Endothelial cell of umbilical vein (primary cell): ENCODE measurements at places on chromosomes 7 and 10. TPM values are rescaled to one million over a fixed set of nuclear protein-coding genes. Genes with fewer than 3 reads are reported as not detected.

GRCh38 chr7:74428023-74428422 lies 25.7 kb upstream of the GTF2IRD1 start:
- no peak overlapping the region for H3K27ac ChIP-seq
- DNase-seq, result no peak
- H3K27me3 ChIP-seq, result no peaks in the 10 kb centered on the region
- H3K36me3 ChIP-seq, result no peaks in the 10 kb centered on the region
- no peak overlapping the region for H3K4me3 ChIP-seq
- no peaks in the 10 kb centered on the region for H3K4me1 ChIP-seq

GRCh38 chr10:77313066-77313750 lies 324.4 kb downstream of the KCNMA1 start:
- no peaks in the 10 kb centered on the region for H3K27me3 ChIP-seq
- no peaks in the 10 kb centered on the region for H3K36me3 ChIP-seq
- H3K27ac ChIP-seq, result no peak overlapping the region
- no peak overlapping the region for H3K4me3 ChIP-seq
- no peak for DNase-seq
- H3K4me1 ChIP-seq, result no peaks in the 10 kb centered on the region

- H3K27ac ChIP-seq, result no peak overlapping the region
- no peak overlapping the region for H3K4me3 ChIP-seq
- no peaks in the 10 kb centered on the region for H3K36me3 ChIP-seq
- H3K4me1 ChIP-seq, result no peaks in the 10 kb centered on the region
- no peaks in the 10 kb centered on the region for H3K27me3 ChIP-seq
- no peak for DNase-seq
Measured at GRCh38 chr7:151927011-151927410, 29.2 kb upstream of the GALNTL5 start.

CYP17A1 gene
- total RNA-seq, result not detected in 2 replicates

- H3K27me3 ChIP-seq, result no peaks in the 10 kb centered on the region
- no peak for DNase-seq
- no peak within 1 kb of the TSS for H3K4me3 ChIP-seq
Measured at GRCh38 chr7:146116521-146117222, at the start of gene CNTNAP2. Gene CNTNAP2, plus strand, starts transcription at chr7:146116801. Its CDS starts 76 bp downstream, at chr7:146116877.

DNA sequence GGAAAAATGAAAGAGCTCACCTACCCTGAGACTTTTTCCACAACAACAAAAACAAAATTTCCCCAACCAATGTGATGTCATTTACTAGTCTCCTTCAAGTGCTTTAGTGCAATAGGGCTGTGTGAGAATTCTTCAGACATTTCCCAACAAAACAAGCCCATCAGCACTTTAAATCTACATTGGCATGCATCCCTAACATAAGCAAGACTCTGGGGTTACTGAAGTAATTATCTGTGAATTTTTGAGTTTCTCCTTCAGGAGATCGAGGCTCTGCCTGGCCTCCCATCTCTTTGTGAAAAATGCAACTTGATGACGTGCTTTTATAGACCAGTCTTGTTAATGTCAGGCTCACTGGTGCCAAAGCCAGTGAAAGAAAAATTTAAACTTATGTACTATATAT lies 255.6 kb downstream of the GFRA1 start:
- H3K4me1 ChIP-seq, result no peaks in the 10 kb centered on the region
- H3K4me3 ChIP-seq, result no peak overlapping the region
- no peaks in the 10 kb centered on the region for H3K36me3 ChIP-seq
- no peak for DNase-seq
- no peaks in the 10 kb centered on the region for H3K27me3 ChIP-seq

GRCh38 chr10:63976538-63976937 lies 455.3 kb downstream of the REEP3 start:
- no peaks in the 10 kb centered on the region for H3K36me3 ChIP-seq
- peak; percentile 39 for DNase-seq
- no peaks in the 10 kb centered on the region for H3K4me1 ChIP-seq
- no peak overlapping the region for H3K4me3 ChIP-seq

DNA sequence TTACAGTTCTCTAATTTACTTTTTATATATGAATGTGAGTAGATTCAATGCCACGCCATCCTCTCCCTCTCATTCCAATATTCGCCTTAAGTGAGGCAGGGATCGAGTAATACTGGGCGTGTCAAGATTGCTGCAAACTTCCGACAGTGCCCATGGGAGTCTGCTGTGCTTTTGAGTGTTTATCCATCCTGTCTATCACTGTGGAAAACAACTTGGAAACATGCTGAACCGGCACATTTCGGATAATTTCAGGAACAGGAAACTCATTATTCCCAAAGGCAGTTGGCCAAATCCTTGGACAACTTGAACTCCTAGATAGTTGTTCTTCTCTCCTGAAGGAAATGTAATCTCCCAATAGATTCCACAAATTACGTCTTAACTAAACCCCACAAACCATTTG lies 28.5 kb downstream of the PIP4K2A start:
- DNase-seq, result peak; percentile 18
- H3K4me1 ChIP-seq, result peaks cover 18% of the 10 kb centered on the region
- no peak overlapping the region for H3K27ac ChIP-seq

DNA sequence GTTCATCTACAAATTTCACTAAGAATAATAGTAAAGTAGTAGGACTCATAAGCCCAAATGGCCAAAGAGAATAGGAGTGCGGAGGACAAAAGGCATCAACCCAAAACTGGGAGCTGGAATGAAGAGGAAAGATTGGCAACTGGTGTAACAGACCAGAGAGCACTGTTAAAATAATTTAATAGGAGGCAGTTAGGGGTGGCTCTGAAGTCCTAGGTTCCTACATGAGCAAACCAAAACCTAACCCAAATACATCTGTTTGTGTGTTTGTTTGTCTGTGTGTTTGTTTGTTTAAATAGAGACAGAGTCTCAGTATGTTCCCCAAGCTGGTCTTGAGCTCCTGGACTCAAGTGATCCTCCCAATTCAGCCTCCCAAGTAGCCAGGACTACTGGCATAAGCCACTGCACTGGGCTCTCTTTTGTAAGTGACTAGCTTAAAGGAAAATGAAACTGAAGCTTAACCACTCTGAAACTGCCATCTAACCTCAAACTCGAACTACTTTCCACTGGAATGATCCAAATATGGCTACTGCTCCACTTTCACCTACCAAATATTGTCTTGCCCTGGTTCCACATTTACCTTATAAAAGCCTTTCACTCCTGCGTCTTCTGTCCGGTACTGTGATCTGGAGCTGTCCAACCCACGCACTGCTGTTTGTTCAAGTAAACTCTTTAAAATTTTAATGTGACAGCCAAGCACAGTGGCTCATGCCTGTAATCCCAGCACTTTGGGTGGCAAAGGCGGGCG lies 94.9 kb downstream of the AKR1D1 start:
- H3K4me1 ChIP-seq, result no peaks in the 10 kb centered on the region
- no peak for DNase-seq
- H3K27ac ChIP-seq, result no peak overlapping the region
- no peaks in the 10 kb centered on the region for H3K36me3 ChIP-seq
- H3K4me3 ChIP-seq, result no peak overlapping the region
- H3K27me3 ChIP-seq, result no peaks in the 10 kb centered on the region

RELN gene
- 0.15 and 1.4 TPM in 2 replicates for total RNA-seq

DNA sequence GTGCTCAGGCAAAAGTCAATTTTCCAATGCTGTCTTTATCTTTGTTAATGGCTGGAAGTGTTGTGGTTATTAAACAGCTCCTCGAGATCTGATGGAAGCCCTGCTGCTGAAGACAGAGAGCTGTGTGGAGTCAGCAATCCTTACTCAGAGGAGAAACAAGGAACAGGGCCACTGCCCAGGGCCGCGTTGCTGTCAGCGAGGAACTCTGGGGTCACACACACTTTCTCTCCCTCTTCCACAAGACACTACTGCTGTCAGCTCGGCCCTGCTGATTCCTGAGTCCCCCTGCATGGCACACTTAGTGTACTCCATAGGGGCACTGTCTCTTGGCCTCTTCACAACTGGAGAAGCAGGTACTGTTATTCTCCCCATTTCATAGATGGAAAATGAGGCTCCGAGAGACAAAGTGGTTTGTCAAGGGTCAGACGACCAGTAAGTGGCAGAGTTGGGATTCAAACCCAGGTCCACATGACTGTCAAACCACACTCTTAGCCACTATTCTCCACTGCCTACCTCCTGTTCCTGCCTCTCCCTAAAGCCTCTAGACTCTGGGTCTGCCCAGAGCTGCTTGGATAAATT lies 29.3 kb upstream of the PDCD4 start:
- no peaks in the 10 kb centered on the region for H3K27me3 ChIP-seq
- H3K36me3 ChIP-seq, result no peaks in the 10 kb centered on the region
- no peak overlapping the region for H3K27ac ChIP-seq

DNA sequence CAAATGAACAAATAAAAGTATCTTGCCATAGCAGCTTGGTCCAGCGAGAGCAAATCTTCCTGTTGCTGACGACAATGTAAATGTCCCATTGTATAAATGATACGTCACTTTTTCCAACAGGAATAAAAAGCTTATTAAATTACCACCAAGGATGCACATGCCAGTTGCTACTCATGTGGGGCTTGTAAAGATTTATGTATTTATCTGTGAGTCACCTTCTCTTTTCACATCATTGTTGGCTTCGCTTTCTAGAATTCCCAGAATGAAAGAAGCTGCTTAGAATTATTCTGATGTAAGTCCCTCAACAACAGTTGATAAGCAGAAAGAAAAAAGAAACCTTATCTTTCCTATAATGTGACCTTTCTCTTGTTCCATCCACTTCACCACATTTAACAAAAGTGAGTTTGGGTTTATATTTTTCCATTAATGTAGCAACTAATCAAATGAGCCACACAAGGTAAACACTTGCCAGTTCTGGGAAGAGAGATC lies 22.4 kb downstream of the DNAJC12 start:
- H3K27me3 ChIP-seq, result no peaks in the 10 kb centered on the region
- no peaks in the 10 kb centered on the region for H3K4me1 ChIP-seq
- no peak overlapping the region for H3K27ac ChIP-seq

DNA sequence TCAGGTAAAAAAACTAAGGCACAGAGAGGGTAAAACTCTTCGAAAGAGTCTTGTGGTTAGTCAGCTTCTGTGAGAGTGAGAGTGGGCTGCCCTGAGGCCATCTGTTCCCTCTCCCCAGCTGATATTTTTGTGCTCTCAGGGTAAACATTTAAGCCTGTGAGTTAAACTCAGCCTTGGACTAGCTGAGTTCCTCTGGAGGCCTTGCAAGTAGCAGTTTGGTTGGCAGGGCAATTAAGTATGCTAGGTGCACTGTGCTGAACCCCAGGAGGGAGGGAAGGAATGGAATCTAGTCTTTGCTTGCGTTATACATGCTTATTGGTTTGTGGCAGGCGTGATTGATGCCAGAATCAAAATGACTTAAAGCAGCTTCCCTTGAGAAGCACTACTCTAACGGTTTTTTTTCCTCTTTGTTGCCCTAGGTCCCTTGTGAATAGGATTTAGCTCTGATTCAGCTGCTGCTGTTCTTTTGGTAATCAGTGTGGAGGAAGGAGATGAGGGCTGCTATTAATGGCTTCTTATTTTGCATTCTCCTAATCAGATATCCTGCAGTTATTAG lies 140.2 kb downstream of the AUTS2 start:
- no peak overlapping the region for H3K27ac ChIP-seq
- no peaks in the 10 kb centered on the region for H3K27me3 ChIP-seq
- DNase-seq, result no peak
- no peak overlapping the region for H3K4me3 ChIP-seq
- no peaks in the 10 kb centered on the region for H3K4me1 ChIP-seq

GRCh38 chr10:983971-984655 lies 4.1 kb upstream of the GTPBP4 start:
- no peaks in the 10 kb centered on the region for H3K27me3 ChIP-seq
- H3K27ac ChIP-seq, result no peak overlapping the region
- DNase-seq, result peak; percentile 15

DNA sequence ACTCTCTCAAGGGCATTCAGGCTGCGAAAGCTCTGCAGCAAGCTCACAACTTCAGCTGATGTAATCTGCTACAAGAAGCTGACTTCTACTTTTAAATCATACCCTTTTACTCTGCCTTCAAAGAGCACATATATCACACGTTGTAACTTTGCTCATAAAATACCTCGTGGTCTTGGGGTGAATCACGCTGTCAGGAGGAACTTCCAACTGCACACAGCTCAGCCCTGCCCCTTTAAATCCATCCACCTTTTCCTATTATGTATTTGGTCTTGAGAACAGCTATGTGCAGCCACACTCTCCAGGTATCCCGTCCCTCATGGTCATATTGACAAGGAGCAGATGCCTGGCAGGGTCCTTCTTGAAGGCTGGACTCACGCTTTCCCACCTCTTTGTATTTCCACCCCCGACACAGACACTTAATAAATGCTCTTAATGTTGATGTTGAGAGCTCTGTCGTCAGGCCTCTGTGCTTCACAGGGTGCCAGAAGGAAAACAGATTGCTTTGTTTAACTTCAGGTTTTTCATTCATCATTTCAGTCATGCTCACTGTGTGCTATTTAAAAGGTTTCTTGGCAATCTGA lies 47.6 kb downstream of the ICA1 start:
- H3K4me3 ChIP-seq, result no peak overlapping the region
- no peaks in the 10 kb centered on the region for H3K27me3 ChIP-seq
- H3K4me1 ChIP-seq, result no peaks in the 10 kb centered on the region

- H3K4me3 ChIP-seq, result no peak overlapping the region
- no peaks in the 10 kb centered on the region for H3K4me1 ChIP-seq
- H3K27me3 ChIP-seq, result no peaks in the 10 kb centered on the region
- H3K27ac ChIP-seq, result no peak overlapping the region
- DNase-seq, result peak; percentile 55
- H3K36me3 ChIP-seq, result no peaks in the 10 kb centered on the region
Measured at GRCh38 chr10:123583639-123584418, 82.3 kb upstream of the GPR26 start.

GRCh38 chr7:17608114-17608833 lies 309.8 kb downstream of the AHR start:
- H3K36me3 ChIP-seq, result no peaks in the 10 kb centered on the region
- no peak for DNase-seq
- H3K27ac ChIP-seq, result no peak overlapping the region

GRCh38 chr10:19668116-19668515 lies 148.1 kb upstream of the PLXDC2 start:
- no peaks in the 10 kb centered on the region for H3K27me3 ChIP-seq
- no peaks in the 10 kb centered on the region for H3K4me1 ChIP-seq
- no peak overlapping the region for H3K27ac ChIP-seq
- DNase-seq, result no peak

CLDN4 gene
- total RNA-seq, result 0.13 and 0.25 TPM in 2 replicates

GRCh38 chr10:1324903-1325302 lies 268.7 kb downstream of the WDR37 start:
- DNase-seq, result no peak
- H3K36me3 ChIP-seq, result no peaks in the 10 kb centered on the region
- no peak overlapping the region for H3K27ac ChIP-seq
- no peaks in the 10 kb centered on the region for H3K27me3 ChIP-seq
- no peaks in the 10 kb centered on the region for H3K4me1 ChIP-seq
- no peak overlapping the region for H3K4me3 ChIP-seq

- no peaks in the 10 kb centered on the region for H3K36me3 ChIP-seq
- no peak overlapping the region for H3K27ac ChIP-seq
- no peak overlapping the region for H3K4me3 ChIP-seq
- DNase-seq, result no peak
- no peaks in the 10 kb centered on the region for H3K4me1 ChIP-seq
Measured at GRCh38 chr10:109215291-109216075, 707.8 kb downstream of the XPNPEP1 start.

- peak overlapping the region; percentile 90 for H3K4me3 ChIP-seq
- peak; percentile 58 for DNase-seq
- H3K4me1 ChIP-seq, result peaks cover 7% of the 10 kb centered on the region
- H3K27me3 ChIP-seq, result no peaks in the 10 kb centered on the region
- H3K36me3 ChIP-seq, result peaks cover 3% of the 10 kb centered on the region
Measured at GRCh38 chr7:6106140-6106904, 75.1 kb downstream of the ANKRD61 start.

EVX1 gene
- total RNA-seq, result not detected in 2 replicates
